ENCODE measurements at places on chromosomes 13 and 19. TPM values are rescaled to one million over a fixed set of nuclear protein-coding genes. Genes with fewer than 3 reads are reported as not detected.

Gene LILRA1
- not detected for total RNA-seq

Gene LSM14A
- 136 TPM for total RNA-seq

Gene SHISA7
- total RNA-seq = not detected

Gene C3
- 0.51 TPM for total RNA-seq

Gene BEST2
- total RNA-seq = not detected

Gene OLFM4
- total RNA-seq = 0.25 TPM

Gene CCDC97
- total RNA-seq = 7.7 TPM

Gene SPTBN4
- under 0.01 TPM for total RNA-seq

Gene SERTM1
- under 0.01 TPM for total RNA-seq

Gene ALDH16A1
- total RNA-seq = 61.4 TPM

Gene SIGLEC14
- total RNA-seq = under 0.01 TPM

Gene ZNF224
- total RNA-seq = 21.4 TPM

Gene DHX34
- total RNA-seq = 6.3 TPM

Gene SELENOV
- not detected for total RNA-seq

Gene SIGLEC8
- not detected for total RNA-seq

Gene FCHO1
- total RNA-seq = 0.63 TPM

Gene CEACAM4
- total RNA-seq = not detected

Gene RTBDN
- not detected for total RNA-seq

Gene LHB
- 0.89 TPM for total RNA-seq

Gene CD37
- total RNA-seq = not detected

Gene JUNB
- 71.4 TPM for total RNA-seq

Gene NLRP7
- not detected for total RNA-seq

Gene FCER2
- not detected for total RNA-seq

Gene FCGBP
- total RNA-seq = under 0.01 TPM

Gene PRX
- 0.90 TPM for total RNA-seq

Gene SMIM44
- not detected for total RNA-seq

Gene ERICH4
- total RNA-seq = not detected

Gene GPC5
- 0.51 TPM for total RNA-seq

Gene ITGBL1
- 9.8 TPM for total RNA-seq

Gene ZNRF4
- total RNA-seq = not detected

Gene MEF2B
- not detected for total RNA-seq

Gene AMER2
- total RNA-seq = not detected

Gene ZNF784
- total RNA-seq = 4.9 TPM

Gene ZNF573
- total RNA-seq = 3.8 TPM

Gene B3GNT3
- total RNA-seq = under 0.01 TPM

Gene TTC9B
- not detected for total RNA-seq

Gene KLF5
- total RNA-seq = 1.0 TPM

Gene C5AR2
- total RNA-seq = 0.13 TPM

Gene BRCA2
- 5.1 TPM for total RNA-seq

Gene TMEM147
- 52.1 TPM for total RNA-seq

Gene PIAS4
- 24.1 TPM for total RNA-seq

Gene DCT
- not detected for total RNA-seq

Gene MAP1S
- 52.5 TPM for total RNA-seq

Gene CRTC1
- total RNA-seq = 1.1 TPM

Gene UBE2L5
- not detected for total RNA-seq

Gene CCDC8
- total RNA-seq = 0.13 TPM

Gene PEG3
- 0.89 TPM for total RNA-seq

Gene CRB3
- not detected for total RNA-seq

Gene RAB3A
- total RNA-seq = 0.76 TPM

Gene SIGLEC11
- not detected for total RNA-seq

Gene S1PR5
- not detected for total RNA-seq

Gene IRF2BP1
- 14.9 TPM for total RNA-seq

Gene MZF1
- 5.1 TPM for total RNA-seq

Gene FAM83E
- total RNA-seq = 0.26 TPM

Gene TSKS
- not detected for total RNA-seq

Gene ADGRE3
- not detected for total RNA-seq

Gene CRLF1
- 0.13 TPM for total RNA-seq

Gene ZNF135
- 0.64 TPM for total RNA-seq

Gene RNF113B
- not detected for total RNA-seq
